ENCODE measurements at places on chromosomes 7 and 10.
A peak's percentile ranks its signal among the peaks of the same experiment; 100 is the strongest.

DNA sequence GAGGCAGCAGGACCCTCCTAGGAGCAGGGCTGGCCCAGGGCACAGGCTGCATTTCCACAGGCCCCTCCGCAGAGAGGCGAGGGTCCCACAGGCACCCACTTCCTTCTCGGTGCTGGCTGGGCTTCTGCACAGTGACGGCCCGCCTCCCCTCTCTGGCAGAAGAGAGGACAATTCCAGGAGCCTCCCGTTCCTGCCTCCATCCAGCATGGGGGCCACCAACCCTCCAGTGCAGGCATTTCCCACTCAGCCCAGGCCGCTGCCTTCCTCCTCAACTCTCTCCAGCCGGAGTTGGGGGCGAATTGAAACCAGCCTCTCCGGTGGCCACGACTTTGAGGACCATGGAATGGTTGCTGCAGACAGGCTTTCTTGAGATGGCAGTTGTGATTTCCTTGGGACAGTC lies 125.0 kb upstream of the PPP2R2D start:
- DNase-seq = no peak

- no peak for DNase-seq
These were observed 19.6 kb upstream of the PIP4K2A start for GRCh38 chr10:22733992-22734391.

- no peak for DNase-seq
These were observed 66.5 kb upstream of the PRKG1 start for GRCh38 chr10:51007781-51008180.

DNA sequence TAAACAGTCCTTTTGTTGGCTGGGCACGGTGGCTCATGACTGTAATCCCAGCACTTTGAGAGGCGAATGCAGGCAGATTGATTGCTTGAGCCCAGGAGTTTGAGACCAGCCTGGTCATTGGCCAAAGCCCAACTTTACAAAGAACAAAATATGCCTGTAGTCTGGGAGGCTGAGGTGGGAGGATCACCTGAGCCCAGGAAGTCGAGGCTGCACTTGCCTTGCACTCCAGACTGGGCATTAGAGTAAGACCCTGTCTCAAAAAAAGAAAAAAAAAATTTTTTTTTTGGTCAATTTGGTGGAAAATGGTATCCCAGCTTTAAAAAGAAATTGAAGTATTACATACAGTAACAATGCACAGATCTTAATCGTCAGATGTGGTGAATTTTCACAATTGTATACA lies 4.8 kb downstream of the GLRX3 start:
- DNase-seq = no peak

DNA sequence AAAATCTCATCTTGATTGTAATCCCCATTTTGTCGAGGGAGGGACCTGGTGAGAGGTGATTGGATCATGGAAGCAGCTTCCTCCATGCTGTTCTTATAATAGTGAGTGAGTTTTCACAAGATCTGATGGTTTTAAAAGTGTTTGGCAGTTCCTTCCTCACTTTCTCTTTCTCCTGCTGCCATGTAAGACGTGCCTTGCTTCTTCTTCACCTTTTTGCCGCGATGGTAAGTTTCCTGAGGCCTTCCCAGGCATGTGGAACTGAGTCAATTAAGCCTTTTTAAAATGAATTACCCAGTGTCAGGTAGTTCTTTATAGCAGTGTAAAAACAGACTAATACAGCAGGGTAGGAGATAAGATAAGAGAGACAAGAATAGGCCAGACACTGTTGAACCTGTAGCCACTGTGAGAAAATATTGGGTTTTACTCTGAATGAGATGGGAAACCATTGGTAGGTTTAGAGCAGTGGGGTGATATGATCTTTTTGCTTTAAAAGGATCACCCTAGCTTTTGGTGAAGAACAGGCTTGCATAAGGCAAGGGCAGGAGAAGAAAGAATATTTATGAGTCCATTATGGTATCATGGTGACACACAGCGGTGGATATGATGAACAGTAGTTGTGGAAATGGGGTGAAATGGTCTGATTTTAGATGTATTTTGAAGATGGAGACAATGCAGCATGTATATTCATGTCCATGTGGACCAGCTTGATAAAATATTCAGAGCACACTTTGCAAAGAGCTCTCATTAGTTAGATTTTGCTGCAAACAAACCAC lies 11.5 kb downstream of the OR6B1 start:
- DNase-seq = no peak

- peak; percentile 28 for DNase-seq
These were observed 150.1 kb upstream of the SHH start for GRCh38 chr7:155962191-155962967.

- no peak for DNase-seq
These were observed 64.0 kb downstream of the LRRC4 start for GRCh38 chr7:127967281-127967680.

DNA sequence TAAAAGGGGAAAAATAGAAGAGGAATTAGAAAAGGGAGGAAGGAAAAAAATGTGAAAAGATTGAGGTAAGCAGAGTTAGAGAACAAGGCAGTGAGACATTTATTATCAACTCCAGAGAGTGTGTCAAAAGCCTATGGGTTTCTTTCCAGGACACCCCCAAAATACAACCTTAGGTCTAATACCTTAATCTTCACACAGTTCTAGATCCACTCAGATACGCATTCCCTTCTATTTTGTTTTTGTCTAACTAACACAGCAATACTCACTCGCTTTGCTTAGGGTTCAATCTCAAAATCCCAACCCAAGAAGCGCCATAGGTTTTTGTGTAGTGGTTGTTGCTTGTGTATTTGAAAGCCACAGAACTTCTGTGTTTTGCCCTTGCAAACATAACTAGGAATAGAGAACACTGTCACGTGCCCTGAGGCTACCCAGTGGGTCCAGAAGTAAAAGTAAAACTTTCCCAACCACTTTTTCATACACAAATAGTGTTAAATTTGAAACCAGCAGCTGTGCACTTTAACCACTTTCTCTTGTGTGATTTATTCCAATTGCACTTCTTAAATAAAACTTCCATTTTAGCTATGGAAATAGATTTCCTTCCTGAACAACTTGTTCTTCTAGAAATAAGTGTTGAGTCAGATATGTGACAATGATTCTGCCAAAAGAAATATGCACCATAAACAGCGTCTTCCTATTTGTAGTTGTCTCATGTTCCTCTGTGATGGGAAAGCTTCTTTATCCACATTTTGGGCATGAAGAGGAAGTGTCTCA lies 414.7 kb upstream of the GHITM start:
- DNase-seq = no peak

GRCh38 chr7:98334081-98334480 lies 52.6 kb downstream of the BRI3 start:
- DNase-seq = no peak

- no peak for DNase-seq
These were observed 1.2 kb upstream of the CCDC6 start for GRCh38 chr10:59907537-59907917.

- DNase-seq = no peak
These were observed 18.8 kb downstream of the VIPR2 start for GRCh38 chr7:159125955-159126270.

GRCh38 chr7:27128034-27128433 lies 2.5 kb downstream of the HOXA4 start:
- DNase-seq = no peak

GRCh38 chr10:102814453-102814871 lies 22.8 kb downstream of the CYP17A1 start:
- DNase-seq = no peak

DNA sequence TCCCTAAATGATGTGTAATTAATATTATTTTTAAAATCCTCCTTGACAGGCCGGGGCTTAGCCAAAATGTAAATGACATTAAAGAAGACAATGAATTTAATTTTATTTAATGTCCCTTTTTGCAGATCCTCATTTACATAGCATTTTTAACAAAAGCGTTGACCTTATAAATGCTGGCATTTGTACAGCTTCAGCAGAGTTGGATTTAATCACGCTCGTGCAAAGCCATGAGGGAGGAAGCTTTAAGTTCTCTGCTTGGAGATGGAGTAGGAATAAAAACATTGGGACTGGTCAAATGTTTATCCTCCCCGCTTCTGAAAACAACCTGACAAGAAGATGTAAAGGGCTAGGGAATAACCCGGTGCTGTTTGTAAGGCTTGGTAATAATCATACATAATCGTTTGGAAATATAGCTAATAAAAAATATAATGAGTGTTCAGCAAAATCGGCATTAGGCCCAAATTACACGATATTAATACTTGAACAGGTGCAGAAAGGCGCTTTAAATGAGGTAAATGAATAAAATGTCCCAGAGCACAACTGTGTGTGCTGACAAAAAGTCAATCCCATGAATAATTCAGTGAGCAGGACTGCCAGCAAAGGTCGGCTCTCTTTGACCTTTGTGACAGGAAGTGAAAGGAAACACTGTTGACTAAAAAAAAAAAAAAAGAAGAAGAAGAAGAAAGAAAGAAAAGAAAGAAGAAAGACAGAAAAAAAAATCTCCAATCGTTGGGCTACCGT lies 11.5 kb downstream of the EBF3 start:
- no peak for DNase-seq

- no peak for DNase-seq
These were observed 48.8 kb downstream of the ITGA8 start for GRCh38 chr10:15670880-15671279.

DNA sequence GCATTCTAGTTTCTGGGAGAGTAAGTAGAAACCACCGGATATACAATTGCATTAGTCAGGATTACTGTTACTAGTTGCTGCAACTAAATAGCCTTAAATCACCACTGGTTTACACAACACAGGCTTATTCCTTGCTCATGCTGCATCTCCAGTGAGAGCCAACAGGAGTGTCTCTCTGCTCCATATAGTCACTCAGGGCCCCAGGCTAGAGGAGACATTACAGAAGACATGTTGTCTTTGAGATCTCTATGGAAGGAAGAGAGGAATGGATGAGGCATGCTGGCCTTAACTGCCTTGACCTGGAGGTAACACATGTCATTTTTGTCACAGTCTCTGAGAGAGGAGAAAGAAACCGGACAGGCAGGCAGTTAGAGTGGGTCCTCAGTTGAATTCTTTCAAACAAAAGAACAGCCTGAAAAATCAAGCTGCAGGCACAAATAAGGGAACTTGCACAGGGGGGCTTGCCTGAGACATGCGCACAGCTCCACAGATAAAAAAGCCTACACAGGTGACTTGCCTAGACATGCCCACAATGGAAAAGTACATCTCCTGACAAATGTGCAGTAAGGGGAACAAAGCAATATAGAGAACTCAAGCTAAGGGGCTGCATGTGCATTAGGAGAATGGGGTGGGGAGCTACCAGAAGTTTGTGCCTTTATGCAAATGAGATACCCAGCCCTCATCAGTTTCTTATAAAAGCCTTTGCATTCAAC lies 348.0 kb downstream of the TYW1 start:
- DNase-seq = no peak

DNA sequence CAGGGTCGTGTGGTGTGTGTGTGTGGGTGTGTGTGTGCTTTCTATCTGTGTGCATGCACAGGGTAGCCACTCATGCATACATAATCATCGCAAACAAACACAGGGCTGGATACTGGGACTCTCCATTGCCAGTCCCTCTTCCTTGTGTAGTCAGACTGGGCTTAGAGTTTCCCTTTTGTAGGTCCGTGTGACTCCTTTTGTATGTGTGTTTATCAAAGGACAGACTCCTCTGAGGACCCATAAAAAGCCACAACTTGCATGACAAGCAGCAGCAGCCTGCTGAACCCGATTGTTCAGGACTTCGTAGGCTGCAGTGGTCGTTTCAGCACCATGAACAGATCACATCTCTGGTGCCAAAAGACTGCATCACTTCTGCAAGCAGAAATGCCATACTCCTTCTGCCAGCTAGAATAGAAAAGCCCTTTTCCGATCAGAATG lies 895 bp downstream of the VSTM2A start:
- DNase-seq = no peak

- DNase-seq = no peak
These were observed 14.9 kb upstream of the MALRD1 start for GRCh38 chr10:19033741-19034140.

DNA sequence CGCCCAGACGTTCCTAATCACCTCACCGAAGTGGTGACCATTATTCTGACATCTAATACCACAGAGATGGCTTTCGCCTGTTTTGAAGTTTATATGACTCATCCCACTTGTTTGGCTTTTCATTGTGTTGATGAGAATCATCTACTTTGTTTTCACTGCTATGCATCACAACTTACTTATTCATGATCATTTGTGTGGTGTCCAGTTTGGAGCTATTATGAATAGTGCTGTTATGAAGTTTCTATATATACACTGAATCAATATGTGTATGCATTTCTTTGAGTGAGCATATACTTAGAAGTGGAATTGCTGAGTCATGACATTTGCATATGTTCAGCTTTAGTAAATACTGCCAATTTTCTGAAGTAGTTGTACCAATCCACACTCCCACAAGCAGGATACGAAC lies 38.6 kb upstream of the TNKS2 start:
- no peak for DNase-seq

DNA sequence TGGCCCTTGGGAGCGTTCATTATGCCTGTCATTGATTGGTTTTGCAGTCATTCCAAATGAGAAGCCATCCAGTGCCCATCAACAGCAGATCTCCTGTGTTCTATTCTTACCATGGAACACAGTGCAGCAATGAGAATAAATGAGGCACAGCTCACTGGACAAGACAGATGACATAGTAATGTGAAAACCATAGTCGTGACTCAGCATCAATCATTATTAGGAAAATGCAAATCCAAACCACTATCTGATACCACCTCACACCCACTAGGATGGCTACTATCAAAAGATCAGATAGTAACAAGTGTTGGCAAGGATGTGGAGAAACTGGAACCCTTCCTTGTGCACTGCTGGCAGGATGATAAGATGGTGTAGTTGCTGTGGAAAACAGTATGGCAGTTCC lies 144.7 kb downstream of the ARHGAP22 start:
- DNase-seq = no peak

GRCh38 chr7:4057289-4057616 lies 624.8 kb upstream of the FOXK1 start:
- DNase-seq = no peak

- peak; percentile 51 for DNase-seq
These were observed 34.8 kb upstream of the SFMBT2 start for GRCh38 chr10:7445474-7446185.

DNA sequence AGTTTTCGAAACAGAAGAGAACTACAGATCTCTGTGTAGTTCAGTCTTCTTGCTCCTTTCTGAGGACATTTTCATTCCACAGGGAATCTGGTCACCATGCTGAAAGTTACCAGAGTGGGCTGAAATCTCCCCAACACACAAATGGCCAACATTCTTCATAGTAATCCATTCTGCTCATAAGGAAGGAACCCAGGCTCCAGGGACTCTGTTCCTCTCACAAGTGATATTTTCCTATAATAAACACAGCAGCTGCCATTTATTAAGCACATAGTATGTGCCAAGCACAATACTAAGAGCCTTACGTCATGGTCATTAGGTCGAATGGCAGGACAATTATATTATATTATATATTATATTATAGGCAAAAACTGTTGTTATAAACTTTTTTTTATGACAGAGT lies 109.8 kb downstream of the RAB11FIP2 start:
- DNase-seq = no peak

- no peak for DNase-seq
These were observed 71.4 kb upstream of the ZNF438 start for GRCh38 chr10:31103112-31103511.

All from suppressor macrophage treated with lipopolysaccharide for 4 hours (primary cell).